ENCODE measurements at places on chromosomes 2 and 18.

DNA sequence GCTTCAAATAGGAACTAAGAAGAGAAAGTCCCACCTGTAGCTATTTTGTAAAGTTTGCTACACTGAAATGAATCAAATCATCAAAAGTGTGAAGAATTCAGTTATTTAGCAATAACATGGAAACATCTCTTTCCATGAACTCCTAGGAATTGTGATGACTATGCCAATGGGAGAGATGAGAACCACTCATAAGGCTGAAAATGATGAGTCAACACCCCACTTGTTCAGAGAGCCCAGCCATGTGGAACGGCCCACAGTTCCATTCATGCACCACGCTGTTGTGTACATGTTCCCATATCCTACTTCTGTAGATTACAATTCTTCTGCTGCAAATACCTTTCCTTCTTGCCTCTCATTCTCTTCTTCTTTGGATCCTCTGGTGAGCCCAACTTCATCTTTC is 645.5 kb upstream of the ID2 start:
- peak; percentile 21 for DNase-seq

DNA sequence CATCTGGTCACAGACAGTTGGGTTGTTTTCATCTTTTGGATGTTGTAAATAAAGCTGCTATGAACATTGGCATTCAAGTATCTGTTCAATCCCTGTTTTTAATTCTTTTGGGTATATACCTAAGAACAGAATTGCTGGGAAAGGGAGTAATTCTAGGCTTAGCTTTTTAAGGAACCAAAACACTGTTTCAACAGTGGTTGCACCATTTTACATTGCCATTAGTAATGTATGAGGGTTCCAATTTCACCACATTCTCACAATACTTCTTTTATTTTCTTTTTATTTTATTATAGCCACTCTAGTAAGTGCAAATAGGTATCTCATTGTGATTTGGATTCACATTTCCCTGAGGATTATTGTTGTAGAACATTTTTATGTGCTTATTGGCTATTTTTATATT is 108.9 kb upstream of the GLS start:
- DNase-seq: no peak

- DNase-seq: no peak
These were observed 16.6 kb downstream of the FAM168B start for GRCh38 chr2:131076707-131077106.

- DNase-seq: no peak
These were observed 40.3 kb upstream of the SIGLEC15 start for GRCh38 chr18:45785134-45785533.

DNA sequence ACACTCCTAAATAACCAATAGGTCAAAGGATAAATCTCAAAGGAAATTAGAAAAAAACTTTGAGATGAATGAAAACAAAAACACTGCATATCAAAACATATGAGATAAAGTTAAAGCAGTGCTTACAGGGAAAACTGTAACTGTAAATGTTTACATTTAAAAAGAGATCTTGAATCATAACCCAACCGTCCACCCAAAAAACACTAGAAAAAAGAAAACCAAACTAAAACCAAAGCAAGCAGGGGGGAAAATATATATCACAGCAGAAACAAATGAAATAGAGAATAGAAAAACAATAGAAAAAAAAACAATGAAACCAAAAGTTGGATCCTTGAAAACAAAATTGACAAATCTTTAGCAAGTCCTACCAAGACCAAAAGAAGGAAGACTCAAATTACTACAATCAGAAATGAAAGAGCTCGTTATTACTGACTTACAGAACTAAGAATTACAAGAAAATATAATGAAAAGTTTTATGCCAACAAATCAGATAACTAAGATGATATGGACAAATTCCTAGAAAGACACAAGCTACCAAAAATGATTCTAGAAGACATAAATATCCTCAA is 65.6 kb downstream of the TLK1 start:
- DNase-seq: no peak

DNA sequence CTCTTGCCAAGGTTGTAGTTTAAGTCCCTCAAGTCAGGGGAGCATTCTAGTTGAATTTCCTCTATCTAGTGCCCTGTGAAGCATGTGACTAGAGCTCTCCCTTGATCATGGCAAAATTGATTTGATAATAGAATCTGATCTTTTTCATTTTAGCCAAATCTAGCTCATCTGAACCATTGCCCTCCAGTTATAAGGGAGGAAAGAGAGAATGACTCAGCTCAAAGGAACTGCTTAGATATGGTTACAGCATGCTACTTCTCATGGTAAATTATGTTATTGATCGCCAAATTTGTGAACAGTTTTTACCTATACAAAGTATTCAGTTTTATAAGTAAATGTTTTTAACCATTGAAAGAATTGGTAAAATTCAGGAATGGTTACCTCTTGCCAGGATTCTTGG is 100.8 kb downstream of the GPR39 start:
- DNase-seq: no peak

DNA sequence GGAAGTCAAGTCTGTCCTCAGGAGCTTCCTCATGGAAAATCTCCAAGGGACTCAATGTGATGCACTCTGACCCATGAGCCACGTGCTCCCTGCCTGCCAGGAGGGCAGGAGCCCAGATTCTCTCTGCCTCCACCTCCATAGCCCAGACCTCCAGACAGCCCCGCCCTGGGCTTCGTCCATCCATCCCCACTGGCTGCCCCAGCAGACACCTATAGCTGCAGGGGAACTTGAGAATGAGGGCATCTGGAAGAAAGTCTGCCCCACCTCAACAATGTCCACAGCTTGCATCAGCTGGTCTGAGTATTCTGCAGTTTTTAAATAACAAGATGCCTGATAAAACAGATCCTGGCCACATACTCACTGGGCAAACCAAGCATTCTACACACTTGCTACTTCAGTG is 418.8 kb upstream of the SMIM21 start:
- DNase-seq: no peak

- DNase-seq: no peak
These were observed 101.6 kb downstream of the ANTXR1 start for GRCh38 chr2:69114534-69114933.

DNA sequence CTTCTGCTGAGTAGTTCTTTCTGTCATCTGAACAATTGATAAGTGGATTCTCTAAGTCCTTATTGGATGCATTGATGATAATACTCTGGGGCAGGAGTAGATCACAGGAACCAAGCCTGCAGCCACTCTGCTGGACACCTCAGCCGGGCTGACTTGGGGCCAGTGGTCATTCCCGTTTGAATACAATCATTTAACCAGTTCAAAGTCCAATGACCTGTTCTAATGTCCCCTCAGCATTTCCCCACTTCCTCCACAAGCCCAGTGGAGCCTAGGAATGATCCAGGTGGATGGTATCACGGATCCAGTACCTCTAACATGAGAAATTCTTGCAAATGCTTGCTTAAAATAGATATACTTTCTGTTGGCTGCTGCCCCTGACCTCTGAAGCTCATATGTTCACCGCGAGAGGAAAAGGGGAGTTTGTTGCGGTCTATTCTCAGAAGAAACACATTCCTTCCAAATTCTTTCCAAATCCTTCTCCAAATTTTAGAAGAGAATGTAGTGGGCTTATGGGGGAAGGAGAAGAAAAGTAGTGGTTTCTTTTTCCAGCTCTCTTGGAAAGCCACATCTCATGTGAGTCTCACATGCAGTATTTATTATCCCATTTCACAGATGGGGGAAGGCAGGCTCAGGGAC is 170.9 kb downstream of the INHBB start:
- no peak for DNase-seq

DNA sequence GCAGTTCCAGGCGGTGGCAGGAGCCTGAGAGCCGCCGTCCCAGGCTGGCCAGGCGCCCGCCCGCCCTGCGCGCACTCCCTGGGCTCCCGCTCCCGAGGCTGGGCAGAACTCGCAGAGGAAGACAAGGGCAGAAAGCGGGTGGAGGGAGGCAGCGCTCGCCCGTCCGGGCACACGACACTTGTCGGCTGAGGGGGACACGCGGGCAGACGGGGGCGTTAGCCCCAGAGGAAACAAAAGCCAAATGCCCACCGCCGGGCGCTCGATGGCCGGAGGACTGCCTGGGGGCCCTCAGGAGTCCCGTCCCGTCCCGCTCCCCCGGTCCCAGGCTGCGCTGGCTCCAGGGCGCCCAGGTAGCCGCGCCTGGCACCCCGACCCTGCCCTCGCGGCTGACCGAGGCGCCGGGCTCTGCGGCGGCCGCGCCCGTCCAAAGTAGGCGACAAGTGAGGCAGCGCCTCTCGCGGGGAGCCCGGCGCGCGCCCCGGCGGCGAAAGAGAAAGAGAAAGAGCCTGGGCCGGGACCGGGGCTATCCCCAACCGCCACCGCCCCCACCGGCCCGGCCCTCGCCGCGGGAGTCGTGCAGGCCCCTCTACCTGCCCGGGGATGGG is 491 bp downstream of the L3MBTL4 start:
- DNase-seq: peak; percentile 23

DNA sequence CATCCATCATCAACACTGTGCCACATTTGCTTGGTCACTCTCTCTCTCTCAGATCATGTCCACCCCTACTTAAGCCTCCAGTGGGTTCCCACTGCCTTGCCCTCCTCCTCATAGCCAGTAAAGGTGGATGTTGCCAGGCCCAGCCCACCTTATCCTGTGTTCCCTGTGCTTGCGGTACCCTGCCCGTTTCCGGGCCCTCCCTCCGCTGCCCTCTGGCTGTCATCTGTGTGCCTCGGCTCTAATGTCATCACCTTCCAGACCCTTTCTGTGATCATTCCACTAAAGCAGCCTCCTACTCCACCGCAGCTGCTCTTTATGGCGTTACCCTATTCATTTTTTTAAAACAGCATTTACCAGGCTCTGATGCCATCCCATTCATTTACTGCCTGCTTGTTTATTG is 305.7 kb upstream of the SKOR2 start:
- no peak for DNase-seq

DNA sequence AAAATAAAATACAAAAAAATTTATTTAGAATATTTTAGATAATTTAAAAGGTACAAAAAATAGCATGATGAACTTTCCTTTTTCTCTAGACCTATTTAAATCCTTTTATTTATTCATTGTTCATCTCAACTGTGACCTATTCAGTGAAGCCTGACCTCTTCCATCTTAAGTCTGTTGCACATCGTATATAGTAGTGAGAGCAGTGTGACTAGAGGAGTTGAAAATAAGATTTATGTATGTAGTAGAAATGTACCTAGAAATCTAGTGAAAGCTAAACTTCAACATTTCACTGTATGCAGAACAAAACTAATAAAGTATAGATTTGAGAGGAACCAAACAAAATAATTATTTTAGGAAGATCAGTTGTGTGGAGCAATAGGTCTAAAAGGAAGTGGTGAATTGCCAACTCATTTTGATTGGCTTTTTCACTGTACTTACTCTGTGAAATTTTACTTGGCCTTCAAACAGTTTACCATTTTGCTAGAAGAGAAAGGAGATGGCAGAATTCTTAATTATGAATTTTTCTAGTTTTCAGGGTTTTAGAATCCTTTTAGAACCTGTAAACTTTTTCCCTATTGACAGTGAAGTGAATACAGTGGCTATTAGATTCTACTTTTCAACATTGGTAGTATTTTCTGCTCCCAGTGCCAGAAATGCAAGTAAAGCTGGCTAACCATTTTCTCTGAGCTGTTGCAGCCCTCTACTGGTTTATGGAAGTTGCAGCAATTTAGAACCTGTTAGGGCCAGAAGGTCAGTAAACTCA is 11.0 kb downstream of the ANKRD12 start:
- DNase-seq: peak; percentile 34

- DNase-seq: no peak
These were observed 18.9 kb downstream of the KRTCAP3 start for GRCh38 chr2:27461118-27461517.

- DNase-seq: no peak
These were observed 13.2 kb downstream of the ARL4C start for GRCh38 chr2:234483568-234484251.

DNA sequence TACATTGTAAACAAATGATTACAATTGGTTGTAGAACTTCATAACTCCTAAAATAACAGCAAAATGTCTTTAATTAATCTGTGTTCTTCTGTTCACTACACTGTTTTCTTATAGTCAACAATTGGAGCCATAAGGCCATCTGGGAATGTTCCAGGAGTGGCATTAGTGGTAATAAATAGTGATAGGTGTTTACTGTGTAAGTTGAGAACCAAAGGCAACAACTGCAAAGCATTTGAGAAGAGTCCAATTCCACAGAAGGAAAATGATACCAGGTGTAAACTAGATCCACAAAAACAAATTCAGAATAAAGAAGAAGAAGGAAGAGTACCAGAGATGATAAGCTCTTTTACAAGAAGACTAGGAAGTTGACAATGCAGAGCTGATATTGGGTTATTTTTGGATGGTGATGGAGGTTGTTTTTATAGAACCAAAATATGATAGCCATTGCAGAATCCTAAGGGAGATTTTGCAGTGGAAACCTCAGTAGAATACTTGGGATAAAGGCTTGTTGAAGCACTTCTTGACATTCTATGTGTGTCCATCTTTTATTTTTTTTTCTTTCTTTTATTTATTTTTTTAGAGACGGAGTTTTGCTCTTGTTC is 52.9 kb downstream of the ANTXR1 start:
- DNase-seq: no peak

DNA sequence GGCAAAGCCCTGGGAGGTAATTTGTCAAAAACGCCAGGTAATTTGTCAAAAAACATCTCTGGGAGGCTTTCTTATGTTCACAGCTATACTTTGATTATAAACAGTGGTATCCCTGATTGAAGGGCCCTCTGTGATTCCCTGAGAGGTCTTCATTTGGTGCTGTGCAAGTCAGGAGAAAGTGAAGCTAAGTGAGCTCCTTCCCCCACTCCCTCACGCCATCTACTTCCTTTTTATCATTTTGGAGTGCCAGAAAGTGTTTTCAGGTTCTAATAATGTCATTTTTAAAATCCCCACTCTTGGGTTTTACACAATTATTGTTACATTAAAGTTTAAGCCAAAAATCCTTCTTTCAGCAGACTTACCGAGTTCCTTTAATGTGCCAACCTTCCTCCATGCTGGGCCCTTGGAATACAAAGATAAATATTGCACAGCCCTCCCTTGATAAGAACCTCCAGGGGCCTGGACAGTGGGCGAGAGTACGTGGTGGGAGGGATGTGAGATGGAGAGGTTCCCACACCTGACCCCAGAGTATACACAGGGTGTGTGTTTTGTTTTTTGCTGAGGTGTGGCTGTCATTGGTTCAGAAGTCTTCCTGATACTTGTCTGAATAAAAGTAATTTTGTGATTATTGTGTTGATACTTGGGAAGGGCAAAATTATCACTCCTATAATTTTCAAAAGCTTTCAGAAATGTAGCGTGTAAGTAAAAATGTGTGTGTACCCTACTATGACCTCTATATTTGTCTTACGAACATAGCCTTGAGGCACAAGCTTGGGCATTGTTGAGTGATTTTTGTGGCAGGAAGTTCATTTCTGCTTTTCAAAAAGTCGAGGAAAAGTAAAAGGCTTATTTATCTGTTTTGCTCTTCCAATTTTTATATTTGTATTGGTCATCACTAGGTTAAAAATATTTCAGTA is 8.2 kb downstream of the MAPRE2 start:
- no peak for DNase-seq

GRCh38 chr2:13001408-13001807 is 284.7 kb downstream of the TRIB2 start:
- no peak for DNase-seq

Data from NCI-H345 (cell line).